EH (cell line): ENCODE measurements at places on chromosomes 7 and 10.

- DNase-seq = peak; percentile 26
These were observed 23.1 kb upstream of the PIK3CG start for GRCh38 chr7:106841896-106842390.

DNA sequence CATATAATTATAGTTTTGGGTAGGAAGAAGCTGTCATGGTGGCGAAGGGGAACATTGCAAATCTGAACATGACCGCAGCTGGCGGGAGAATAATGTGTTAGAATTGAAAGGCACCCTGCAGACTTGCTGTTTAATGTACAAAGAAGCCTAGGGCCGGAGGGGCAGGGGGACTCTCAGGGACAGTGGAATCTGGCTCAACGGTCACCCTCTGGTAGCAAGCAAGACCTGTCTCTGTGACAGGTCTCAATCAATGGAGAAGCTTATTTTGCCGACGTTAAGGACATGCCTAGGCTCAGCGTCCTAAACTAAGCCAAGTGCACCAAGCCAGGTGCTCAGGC lies 177.3 kb downstream of the NSUN6 start:
- DNase-seq = no peak

DNA sequence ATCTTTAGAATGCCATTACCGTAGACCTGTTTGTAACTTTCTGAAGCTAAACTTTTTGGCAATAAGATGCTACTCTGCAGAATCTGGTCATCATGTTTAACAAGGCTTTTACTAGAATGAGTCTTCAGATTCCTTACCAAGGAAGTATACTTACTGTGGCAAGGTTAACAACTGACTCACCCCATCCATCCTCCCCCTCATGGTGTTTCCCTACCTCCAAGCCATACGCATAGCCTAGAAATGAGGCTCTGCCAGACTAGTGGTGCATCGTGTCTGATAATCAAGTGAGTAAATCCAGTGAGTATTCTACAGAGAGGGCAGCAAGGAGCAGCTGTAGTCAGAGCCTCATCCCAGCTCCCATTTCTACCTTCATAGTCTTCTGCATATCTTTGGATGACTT lies 223.6 kb downstream of the IPMK start:
- peak; percentile 88 for DNase-seq

GRCh38 chr7:139777133-139777891 lies 486 bp downstream of the HIPK2 start:
- DNase-seq = peak; percentile 41

GRCh38 chr7:34841326-34841725 lies 183.3 kb downstream of the NPSR1 start:
- no peak for DNase-seq

DNA sequence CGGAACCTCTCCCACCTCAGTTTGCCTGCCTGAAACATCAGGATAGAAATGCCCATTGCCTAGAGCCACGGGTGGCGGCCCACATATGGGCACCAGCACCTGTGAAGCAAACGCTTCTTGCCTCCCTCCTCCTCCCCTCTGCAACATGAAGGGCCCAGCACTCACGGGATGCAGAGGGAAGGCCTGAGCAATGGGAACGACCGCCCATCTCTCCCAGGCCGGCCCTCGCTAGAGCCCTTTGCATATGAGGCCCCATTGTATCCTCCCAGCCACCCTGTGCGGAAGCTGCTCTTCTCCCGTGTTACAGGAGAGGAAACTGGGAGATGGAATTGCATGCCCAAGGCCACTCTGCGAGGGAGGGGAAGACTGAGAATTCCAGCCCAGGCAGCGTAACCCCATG lies 88.2 kb downstream of the RGS10 start:
- no peak for DNase-seq

DNA sequence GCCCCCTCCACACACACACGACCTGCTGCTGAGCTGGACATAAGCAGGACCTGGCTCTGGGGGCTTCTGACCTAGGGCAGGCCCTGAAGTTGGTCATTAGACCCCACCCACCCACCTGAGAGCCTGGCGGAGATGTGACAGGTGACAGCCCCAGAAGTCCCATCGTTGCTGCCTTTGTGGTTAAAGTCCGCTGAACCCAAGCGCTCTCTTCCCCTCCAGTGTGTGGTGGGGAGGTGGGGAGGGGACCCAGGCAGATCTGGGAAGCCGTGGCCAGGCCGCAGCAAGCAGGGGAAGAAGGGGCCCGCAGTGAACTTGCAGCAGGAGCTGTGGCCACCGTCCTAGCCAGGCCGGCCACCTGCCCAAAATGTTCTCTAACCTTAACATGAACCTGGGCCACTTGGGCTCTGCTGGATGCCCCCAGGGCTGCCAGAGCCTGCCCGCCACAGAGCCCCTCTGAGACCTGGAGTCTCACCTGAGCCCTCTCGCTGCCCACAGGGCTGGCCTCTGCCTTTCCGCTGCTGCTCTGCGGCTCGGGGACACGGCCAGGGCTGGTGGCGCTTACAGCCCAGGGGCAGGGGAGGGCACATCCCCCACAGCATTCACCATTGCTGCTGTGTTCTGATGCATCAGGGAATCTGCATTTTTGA lies 65.1 kb downstream of the LHPP start:
- DNase-seq = no peak

GRCh38 chr10:4370376-4370775 lies 455.6 kb upstream of the AKR1E2 start:
- no peak for DNase-seq
